ENCODE measurements at places on chromosomes 16 and 17.
A peak's percentile ranks its signal among the peaks of the same experiment; 100 is the strongest.

DNA sequence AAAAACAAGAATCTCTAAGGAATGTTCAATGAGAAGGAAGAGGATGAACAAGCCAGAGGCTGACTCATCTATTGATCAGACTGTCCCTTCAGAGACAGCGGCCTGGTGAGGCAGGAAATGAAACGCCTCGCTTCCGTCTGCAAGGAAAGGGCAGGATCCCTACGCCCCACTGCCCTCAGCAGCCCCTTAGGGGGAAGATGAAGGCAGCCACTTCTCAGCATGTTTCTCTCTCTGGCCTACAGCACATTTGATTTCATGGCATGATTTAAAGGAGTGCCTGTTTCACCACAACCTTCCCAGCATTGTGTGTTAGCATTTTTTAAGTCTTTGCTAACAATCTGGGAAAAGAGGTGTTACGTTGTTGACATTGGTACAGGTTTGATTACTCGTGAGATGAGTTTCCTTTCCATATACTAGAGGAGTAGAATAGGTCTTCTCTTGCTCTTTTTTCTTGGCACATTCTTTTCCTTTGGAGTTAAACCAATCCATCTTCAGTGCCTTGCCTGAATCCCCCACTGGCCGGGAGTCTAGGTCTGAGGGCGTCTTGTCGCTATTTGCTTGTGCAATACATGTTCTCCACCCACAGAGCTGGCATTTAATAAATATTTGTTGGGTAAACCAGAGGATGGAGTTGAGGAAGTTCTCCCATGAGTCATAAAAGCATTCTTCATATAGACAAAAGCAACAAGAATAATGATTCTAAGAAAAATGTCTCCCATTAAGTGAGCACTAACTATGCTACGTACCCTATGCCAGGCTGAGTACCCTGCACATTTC lies 47.4 kb downstream of the RBFOX3 start:
- DNase-seq: peak; percentile 17

DNA sequence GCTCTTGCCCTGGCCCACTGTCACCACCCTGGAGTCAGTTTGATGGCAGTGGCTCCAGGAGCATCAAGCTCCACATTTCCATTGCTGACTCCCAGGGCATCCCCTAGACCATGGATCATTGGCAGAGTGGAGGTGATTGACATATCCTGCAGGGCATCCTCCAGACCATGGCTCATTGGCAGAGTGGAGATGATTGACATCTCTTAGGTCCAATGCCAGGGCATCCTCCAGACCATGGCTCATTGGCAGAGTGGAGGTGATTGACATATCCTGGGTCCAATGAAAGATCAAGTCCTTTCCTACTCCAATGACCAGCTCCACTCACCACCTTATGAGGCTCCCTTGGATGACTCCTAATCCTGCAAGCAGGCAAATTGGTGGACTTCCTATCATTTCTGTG lies 174.3 kb upstream of the NLRP1 start:
- DNase-seq: peak; percentile 63

DNA sequence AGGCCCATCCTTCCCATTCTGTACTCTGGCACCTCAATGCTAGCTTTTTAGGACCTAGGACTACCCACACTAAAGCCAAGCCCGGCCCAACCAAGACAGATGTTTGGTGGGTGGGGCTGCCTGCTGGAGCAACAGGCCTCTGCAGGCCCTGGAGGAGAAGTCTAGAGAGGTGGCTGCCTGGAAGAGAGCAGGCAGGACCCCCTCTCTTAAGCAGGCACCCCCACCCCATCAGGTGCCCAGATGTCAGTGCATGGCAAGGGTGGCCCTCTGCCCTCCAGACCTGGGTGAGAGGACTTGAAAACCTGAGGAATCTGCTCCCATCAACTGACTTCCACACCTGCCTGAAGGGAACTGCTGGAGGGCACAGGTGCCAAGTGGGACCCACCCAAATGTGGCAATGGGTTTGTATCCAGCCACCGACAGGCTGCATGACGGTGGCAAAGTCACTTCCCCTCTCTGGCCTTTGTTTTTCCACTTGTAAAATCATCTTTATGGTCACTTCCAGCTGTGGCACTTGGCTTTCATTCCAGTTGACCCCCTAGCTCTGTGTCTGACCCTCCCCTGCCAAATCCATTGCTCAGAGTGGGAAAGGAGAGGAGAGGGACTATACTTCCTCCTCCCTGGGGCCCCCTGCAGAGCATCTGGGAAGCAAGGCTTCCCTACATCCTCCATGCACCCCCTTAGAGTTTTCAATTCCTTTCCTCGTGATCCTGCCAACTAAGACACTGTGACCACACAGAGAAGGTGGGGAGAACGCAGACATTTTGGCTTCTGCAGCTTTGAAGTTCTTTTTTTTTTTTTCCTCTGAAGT lies 1.7 kb upstream of the STAT5A start:
- no peak for DNase-seq

- DNase-seq: no peak
Measured at GRCh38 chr17:50059759-50060273, 3.9 kb downstream of the ITGA3 start.

DNA sequence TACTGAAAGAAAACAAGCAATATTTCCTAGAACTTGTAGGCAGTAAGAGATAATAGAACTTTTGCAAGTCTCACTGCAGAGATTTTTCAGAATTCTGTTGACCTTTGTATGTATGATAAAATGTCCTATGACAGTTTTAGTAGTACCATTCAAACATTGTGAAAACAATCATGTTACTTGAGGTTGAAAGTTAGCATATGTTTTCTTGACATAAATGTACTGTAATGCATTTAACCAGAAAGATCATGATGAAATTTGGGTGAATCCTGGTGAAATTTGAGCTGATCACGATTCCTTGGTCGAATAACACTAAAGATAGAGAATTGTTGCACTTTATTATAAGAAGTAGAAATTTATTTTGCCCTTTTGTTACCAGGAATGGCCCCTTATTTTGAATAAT lies 85.7 kb downstream of the TAOK1 start:
- DNase-seq: no peak

DNA sequence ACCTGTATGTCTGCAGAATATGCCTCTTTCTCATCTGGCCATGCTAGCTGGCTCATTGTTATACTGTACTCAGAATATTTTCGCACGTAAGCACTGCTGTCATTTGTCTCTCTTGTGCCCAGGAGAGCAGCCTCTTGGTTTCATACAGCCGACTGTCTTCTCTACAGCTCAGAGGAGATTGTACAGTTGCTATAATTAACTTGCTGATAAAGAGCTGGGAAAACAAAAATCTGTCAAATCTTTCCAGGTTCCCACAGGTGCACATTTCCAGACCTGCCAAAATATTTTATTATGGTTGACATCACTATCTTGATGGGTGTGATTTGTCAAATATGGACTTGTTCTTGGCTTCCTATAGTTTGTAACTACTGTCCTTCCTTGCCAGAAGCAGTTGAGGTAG lies 122.7 kb downstream of the FTO start:
- no peak for DNase-seq

DNA sequence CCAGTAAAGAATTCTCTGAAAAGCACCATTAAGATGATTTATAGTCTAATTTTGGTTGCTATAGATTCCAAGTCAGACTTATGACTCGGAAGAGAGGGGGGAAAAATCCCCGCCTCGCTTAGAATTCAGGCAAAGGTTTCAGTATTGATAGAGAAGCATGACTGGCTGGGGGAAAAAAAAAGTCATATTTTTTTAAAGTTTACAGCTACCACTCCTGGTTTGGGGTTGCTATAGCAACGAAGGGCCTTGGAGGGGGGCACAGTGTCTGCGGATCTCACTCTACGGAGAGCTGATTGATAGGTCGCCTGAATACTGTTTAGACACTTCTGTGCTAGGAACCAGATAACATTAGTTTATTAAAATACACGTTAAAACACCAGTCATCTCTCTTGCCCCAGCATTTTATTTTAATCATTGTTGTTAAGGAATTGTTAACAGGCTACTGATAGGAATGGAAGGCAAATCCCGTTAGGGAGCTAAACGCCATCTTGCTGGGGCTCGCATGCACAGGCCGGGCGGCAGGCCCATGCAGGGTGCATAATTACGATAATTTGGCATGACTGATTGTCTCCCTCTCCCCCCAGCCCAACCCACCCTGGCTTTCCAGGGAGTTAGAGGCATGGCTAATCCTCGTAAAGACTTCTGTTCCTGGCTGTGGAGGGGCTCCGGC lies 380.0 kb upstream of the XYLT1 start:
- DNase-seq: no peak

GRCh38 chr16:15650019-15650697 lies at the start of gene NDE1:
NDE1 (plus strand) TSS chr16:15650245; CDS start chr16:15664779, 14,534 bp downstream.
- peak; percentile 94 for DNase-seq

- DNase-seq: no peak
Measured at GRCh38 chr16:4198816-4199215, 43.1 kb downstream of the SRL start.

- DNase-seq: no peak
Measured at GRCh38 chr17:63537991-63538692, 12.1 kb upstream of the DCAF7 start.

- no peak for DNase-seq
Measured at GRCh38 chr17:80774146-80774545, 217.5 kb upstream of the CHMP6 start.

- DNase-seq: no peak
Measured at GRCh38 chr17:59859444-59860025, 33.2 kb downstream of the TUBD1 start.

DNA sequence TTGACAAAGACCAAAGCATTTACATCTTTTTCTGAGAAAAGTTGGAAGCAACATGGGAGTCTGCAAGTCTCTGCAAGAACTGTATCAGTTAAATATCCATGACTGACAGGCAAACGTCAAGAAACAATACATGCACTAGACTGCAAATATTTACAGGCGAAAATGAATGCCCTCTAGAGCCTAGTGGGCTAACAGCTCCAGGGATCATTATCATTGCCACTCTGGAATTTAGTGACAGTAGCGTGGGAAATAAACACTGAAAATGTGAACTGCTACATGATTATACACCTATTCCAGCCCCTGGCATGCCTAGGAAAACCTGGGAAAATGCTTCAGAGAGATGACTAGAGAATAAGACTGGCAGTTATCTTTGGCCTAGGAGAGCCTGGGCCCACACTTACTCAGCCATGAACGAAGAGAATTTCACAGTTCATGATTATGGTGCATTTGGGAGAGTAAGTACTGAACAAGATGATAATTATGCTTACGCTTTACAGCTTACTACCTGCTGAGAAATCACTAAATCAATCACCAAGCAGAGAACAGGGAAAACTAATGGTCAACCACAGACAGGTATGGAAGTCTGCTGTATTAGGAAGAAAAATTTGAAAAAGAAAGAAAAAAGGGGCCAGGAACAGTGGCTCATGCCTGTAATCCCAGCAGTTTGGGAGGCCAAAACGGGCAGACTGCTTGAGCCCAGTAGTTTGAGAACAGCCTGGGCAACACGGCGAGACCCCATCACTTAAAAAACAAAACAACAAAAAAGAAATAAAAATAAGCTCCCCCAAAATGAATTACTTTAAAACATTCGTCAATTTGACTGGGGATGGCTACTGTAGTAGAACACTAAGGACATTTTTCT lies 66.6 kb upstream of the CLEC18B start:
- DNase-seq: no peak

- no peak for DNase-seq
Measured at GRCh38 chr17:32610943-32611342, 124.2 kb downstream of the CDK5R1 start.

- DNase-seq: no peak
Measured at GRCh38 chr17:59757470-59757869, 50.0 kb downstream of the VMP1 start.

DNA sequence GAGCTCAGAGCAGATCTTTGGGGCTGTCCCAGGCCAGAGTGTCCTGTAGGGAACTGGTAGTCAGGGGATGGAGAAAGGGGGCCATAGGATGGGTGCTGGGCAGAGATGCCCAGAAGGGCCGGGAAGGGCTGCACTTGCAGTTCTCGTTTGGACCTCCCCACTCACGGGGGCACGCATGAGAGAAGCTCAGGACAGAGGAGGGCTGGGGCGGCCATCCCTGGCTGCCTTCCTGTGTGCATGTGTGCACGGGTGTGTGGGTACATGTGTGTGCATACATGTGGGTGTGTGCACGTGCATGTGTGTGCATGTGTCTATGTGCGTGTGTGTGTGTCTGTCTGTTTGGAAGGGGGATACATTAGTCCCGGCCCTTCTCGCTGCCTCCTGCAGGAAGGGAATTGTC lies 73.3 kb downstream of the COG7 start:
- DNase-seq: no peak
